ENCODE measurements at places on chromosomes 12 and 14. TPM values are rescaled to one million over a fixed set of nuclear protein-coding genes. Genes with fewer than 3 reads are reported as not detected.

DNA sequence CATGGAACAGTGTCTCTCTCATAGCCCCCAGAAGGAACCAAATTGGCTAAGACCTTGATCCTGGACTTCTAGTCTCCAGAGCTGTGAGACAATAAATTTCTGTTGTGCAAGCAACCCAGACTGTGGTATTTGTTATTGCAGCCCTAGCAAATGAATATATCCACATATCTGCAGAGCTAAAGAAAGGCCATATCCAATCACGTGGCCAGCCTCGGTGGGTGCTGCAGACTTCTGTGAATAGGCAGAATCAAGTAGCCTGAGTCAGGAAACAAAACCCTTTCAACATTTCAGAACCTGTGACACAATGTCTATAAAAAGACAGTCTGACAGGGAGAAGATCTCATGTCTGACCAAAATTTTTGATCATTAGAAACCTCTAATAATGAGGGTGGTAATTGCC, 71.0 kb upstream of the CPM start:
- DNase-seq: no peak

The SLC6A15 gene
- not detected for total RNA-seq

DNA sequence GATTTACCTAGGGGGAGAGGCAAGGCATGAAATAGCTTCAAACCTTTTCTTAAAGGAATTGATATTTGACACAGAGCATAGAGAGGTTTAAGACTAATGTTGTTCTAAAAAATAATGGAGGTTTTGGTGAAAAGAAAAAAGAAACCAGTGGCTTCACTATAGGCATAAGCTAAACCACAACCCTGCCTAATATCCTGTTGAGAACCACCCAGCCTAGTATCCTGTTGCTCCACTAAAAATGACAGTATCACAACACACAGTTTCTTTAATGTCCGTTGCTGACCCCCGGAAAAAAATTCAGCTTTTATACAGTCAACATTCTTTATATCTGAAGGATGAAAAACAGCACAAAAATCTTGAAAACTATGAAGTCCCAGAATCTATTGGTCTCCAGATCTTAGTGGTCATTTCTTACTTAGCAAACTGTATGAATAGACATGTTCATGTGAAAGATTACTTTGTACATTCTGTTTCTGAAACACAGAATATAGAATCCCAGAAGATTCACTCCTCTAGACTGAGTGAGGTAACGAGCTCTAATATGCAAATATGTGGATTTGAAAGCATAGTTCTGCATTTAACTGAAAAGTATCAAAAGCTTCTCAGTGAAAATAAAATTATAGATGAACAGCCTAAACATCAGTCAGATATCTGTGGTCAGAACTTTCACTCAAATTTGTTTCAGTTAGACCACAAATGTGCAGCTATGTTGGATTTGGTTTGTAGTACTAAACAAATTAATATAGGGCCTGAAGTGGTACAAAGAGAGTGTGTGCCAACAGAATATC, 40.5 kb downstream of the GALC start:
- DNase-seq: no peak

- no peak for DNase-seq
Observed at GRCh38 chr12:104320627-104321024, 17.1 kb downstream of the EID3 start.

DNA sequence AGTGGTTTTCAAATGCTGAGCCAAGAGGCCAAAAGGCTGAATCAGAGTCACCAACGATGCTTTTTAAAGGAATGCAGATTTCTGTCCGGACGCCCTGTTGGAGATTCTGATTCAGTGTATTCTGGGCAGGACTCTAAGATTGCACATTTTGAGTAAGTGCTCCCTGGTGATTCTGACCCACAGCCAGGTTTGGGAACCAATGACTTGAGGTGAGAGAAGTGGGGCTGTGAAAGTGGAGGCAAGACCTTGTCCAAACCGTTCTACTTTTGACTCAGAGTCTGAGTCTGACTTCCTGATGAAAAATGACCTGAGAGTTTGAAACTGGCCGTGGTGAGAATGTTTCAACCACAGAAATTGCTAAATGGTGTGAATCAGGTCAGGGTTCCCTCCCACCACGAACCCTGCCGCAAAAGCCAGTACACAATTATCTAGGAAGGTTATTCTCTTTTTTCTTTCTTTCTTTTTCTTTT, 90.2 kb downstream of the NTN4 start:
- no peak for DNase-seq

The TRPV4 gene
- not detected for total RNA-seq

DNA sequence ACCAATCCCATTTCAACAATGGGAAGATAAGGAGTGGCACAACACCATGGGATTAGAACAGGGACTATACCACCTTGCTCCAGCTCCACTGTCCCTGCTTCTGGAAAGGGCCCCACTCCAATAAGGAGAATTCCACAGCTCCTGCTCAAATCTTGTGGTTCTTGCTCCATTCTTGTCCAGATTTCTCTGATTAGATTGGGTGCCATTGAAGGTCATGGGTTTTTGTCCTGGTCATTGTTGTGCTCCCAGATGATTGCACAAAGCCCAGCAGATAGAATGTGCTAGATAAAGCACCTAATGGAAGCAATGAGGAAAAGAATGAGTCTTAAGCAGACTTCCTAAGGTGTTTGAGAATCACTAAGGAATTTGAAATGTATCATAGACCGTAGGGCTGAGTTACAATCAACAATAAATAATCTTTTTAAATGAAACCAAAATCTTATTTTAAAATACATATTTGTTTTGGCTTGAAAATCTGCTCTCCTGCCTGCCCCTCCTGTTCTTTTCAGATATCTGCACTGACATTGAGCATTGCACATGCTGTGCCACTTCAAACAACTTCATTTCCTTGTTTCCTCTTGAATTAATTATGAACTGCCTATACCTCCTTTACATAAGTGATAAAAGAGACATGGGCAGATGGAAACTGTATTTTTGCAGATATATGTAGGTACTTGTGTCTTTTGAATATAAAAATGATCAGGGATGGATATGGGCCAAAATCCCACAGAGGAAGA, 115.9 kb downstream of the FGD4 start:
- no peak for DNase-seq

The AJUBA gene
- total RNA-seq: 1.3 TPM

Data from T-helper 17 cell (primary cell).